ENCODE measurements at places on chromosomes 4 and X.

- DNase-seq: no peak
These were observed 39.3 kb upstream of the SPINK2 start for GRCh38 chr4:56860781-56861180.

- no peak for DNase-seq
These were observed 654.9 kb upstream of the HTR2C start for GRCh38 chrX:113929004-113929403.

GRCh38 chrX:24292353-24292752 is 21.5 kb downstream of the SUPT20HL2 start:
- no peak for DNase-seq

DNA sequence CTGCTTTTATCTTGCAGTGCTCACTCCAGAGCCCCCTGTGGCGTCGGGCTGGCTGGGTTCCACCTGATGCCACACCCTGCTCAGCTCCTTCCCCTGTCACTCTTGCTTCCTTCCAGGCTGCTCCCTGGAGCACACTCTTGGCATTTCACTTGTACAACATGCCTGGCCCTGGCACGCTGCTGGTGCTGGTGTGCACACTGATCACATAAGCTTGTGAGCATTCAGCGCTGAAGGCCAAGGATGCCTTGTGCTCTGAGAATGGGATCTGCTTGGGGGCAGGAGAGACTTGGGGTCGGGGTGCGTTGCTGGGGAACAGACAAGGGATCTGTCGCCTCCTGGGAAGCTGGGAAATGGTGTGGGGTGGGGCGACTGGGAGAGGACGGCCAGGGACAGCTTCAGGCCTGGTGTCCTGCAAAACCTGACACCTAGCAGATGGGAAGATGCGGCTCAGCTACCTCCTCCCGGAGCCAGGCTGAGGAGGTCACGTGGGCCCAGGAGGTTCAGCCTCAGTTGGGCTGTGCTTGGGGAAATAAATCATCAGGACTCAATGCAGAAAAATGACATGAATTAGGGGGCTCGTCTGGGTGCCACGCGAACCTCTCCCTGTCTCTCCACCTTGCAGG is 108.5 kb downstream of the PHKA2 start:
- DNase-seq: no peak

- DNase-seq: no peak
These were observed 1973.0 kb upstream of the AGA start for GRCh38 chr4:179415037-179415846.

- DNase-seq: no peak
These were observed 23.5 kb upstream of the IL2 start for GRCh38 chr4:122479935-122480416.
